ENCODE measurements at places on chromosomes 5 and 9. TPM values are rescaled to one million over a fixed set of nuclear protein-coding genes. Genes with fewer than 3 reads are reported as not detected.
A peak's percentile ranks its signal among the peaks of the same experiment; 100 is the strongest.

Gene MED7
- 7.8 TPM for polyA plus RNA-seq

GRCh38 chr5:10627160-10627701, 63.4 kb downstream of the ANKRD33B start:
- H3K4me1 ChIP-seq: peaks cover 4% of the 10 kb centered on the region
- DNase-seq: no peak
- H3K4me3 ChIP-seq: no peak overlapping the region
- H3K36me3 ChIP-seq: no peaks in the 10 kb centered on the region
- H3K27me3 ChIP-seq: no peaks in the 10 kb centered on the region

Gene TUT7
- polyA plus RNA-seq: 28.6 TPM

GRCh38 chr5:963673-964531, 44.7 kb upstream of the NKD2 start:
- H3K27me3 ChIP-seq: no peaks in the 10 kb centered on the region
- DNase-seq: no peak
- H3K4me1 ChIP-seq: peaks cover 13% of the 10 kb centered on the region
- no peak overlapping the region for H3K4me3 ChIP-seq
- no peaks in the 10 kb centered on the region for H3K36me3 ChIP-seq

- no peaks in the 10 kb centered on the region for H3K4me1 ChIP-seq
- H3K27me3 ChIP-seq: no peaks in the 10 kb centered on the region
- DNase-seq: no peak
- H3K4me3 ChIP-seq: no peak overlapping the region
- no peak overlapping the region for H3K27ac ChIP-seq
Observed at GRCh38 chr5:9337928-9338595, 207.8 kb downstream of the SEMA5A start.

DNA sequence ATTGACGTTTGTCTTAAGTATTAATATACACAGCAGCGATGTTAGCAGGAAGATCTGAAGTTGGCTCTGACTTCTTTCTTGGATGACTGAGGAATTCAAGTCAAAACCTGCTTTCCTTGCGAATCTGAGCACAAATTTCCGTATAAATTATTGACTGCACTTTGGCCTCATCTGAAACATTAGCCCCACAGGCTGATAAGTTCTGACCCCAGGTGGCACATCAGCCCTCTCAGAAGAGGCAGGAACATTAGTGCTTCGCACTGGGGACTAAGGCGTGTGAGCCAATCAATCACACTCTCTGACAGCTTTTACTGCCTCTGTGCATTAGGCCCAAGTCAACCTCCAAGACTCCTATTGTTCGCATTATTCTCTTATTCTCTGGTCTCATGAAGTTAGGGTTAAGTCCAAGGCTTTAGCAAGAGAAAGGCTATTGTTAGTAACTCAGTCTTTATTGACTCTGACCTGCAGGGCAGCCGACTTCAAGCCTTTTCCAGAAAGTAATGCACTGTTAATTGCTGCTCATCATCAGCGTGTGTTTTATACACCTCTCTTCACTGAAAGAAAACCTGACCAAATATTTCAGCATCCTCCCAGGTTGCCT, 84.2 kb downstream of the ZNF608 start:
- peaks cover 65% of the 10 kb centered on the region for H3K4me1 ChIP-seq
- DNase-seq: peak; percentile 92
- H3K36me3 ChIP-seq: peaks cover 3% of the 10 kb centered on the region
- no peaks in the 10 kb centered on the region for H3K27me3 ChIP-seq

DNA sequence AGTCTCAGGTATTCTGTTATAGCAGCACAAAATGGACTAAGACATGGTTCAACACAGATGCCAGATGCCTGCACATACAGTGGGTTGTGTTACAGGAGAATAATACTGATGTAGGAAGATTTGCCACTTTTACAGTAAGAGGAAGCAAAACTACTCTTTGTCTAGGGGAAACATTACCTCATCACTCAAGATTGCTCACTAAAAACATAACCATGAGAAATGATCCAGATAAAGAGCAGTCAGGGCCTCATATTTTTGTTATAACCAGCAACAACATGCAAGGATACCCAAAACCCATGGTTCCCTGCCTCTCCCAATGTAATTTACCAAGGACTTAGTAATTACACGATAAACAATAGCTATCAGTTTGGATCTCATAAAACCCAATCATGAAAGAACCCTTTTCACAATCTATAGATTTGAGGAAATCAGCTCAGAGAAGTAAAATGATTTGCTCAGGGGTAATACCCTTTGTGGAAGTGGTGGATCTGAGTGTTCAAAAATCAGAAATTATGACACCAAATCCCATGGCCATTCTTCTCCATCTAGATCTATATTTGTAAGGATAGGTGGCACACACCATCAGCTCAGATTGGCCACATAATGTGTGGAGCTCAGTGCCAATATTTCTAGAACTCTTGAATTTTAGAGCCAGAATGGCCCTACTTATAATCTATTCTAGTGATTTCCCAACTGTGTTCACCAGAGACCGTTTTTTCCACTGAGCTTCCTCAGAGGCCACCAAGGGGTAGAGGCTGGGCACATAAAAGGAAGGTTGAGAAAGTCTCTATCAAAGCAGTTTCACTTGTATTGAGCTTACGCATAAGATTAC, 27.8 kb downstream of the DPYSL3 start:
- peaks cover 2% of the 10 kb centered on the region for H3K4me1 ChIP-seq
- no peaks in the 10 kb centered on the region for H3K27me3 ChIP-seq
- H3K27ac ChIP-seq: peak overlapping the region; percentile 36
- no peaks in the 10 kb centered on the region for H3K36me3 ChIP-seq
- no peak for DNase-seq
- H3K4me3 ChIP-seq: no peak overlapping the region

Gene BAAT
- polyA plus RNA-seq: 0.04 TPM

- DNase-seq: no peak
- peaks cover 2% of the 10 kb centered on the region for H3K27me3 ChIP-seq
- no peak overlapping the region for H3K4me3 ChIP-seq
Observed at GRCh38 chr9:91678807-91679580, 255.4 kb upstream of the NFIL3 start.

DNA sequence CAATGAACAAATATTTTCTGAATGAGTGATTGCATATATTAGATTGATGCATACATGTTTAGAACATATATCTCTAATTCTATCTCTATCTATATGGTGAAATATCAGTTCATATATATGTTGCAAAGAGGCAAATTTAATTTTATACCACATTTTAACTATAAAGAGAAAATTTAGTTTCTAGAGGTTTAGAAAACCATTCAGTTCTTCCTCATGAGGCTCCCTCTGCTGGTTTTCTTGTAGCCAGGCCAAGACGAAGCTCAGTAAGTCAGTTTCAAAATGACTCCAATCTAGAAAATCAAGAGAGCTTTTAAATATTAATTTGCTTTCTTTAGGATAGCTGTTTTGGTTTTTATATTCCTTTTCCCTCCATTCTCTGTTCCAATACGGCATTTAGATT, 312.1 kb downstream of the TMEM232 start:
- DNase-seq: peak; percentile 6
- no peak overlapping the region for H3K27ac ChIP-seq
- no peaks in the 10 kb centered on the region for H3K4me1 ChIP-seq

Gene ACOT12
- not detected for polyA plus RNA-seq

GRCh38 chr5:89200899-89201298, 317.9 kb upstream of the MEF2C start:
- H3K27ac ChIP-seq: no peak overlapping the region
- DNase-seq: no peak
- H3K4me3 ChIP-seq: no peak overlapping the region
- H3K27me3 ChIP-seq: no peaks in the 10 kb centered on the region

DNA sequence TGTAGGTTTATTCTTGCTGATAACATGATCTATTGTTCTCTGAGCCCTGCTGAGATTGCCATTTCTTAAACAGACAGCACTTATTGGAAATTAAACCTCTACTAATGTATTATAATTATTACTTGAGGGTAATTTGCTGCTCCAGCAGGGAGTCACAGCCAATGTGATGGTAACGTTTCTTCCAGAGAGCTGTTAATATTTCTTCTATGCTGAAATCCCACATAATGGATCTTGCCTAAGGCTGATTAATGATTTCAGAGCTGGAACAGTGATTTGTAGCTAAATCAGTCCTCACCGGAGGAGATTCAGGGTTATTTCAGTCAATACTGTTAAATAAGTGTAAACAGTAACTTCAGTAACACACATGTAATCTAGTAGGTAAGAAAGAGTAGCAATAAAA, 170.1 kb downstream of the CDH12 start:
- H3K36me3 ChIP-seq: no peaks in the 10 kb centered on the region
- H3K4me3 ChIP-seq: no peak overlapping the region
- no peaks in the 10 kb centered on the region for H3K27me3 ChIP-seq
- no peak overlapping the region for H3K27ac ChIP-seq
- H3K4me1 ChIP-seq: no peaks in the 10 kb centered on the region

DNA sequence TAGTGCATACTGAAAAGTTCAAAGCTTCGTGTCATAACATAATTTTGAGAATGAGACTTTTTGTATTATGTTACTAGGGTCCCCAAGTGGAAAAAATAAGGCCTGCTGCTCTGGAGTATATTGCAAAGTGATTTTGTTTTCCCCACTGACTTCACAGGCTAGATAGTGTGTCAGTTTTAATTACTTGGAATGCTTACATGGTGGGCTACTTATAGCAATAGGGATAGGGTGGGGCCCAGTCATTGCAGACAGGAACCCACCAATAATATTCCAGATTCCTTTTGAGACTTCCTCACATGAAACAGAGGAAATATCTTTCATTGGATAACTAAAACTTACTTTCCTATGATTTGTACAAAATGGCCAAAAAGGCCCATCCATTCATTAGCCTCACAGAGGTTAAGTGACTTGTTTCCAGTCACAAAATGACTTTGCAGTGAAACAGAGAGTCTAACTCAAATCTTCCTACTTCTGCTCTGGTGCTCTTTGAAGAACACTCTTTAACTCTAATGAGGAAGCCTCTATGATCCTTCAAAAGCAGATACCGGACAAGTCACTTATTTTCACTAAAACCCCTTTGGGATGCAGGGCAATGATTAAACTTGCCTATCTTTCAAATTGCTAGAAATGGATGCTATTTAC, 16.2 kb upstream of the MEF2C start:
- H3K4me3 ChIP-seq: no peak overlapping the region
- H3K36me3 ChIP-seq: no peaks in the 10 kb centered on the region
- no peaks in the 10 kb centered on the region for H3K27me3 ChIP-seq
- no peak overlapping the region for H3K27ac ChIP-seq
- DNase-seq: no peak

- H3K27ac ChIP-seq: no peak overlapping the region
- peaks cover 6% of the 10 kb centered on the region for H3K36me3 ChIP-seq
- H3K4me3 ChIP-seq: no peak overlapping the region
- H3K4me1 ChIP-seq: no peaks in the 10 kb centered on the region
Observed at GRCh38 chr5:14395411-14395810, 186.2 kb upstream of the OTULINL start.

DNA sequence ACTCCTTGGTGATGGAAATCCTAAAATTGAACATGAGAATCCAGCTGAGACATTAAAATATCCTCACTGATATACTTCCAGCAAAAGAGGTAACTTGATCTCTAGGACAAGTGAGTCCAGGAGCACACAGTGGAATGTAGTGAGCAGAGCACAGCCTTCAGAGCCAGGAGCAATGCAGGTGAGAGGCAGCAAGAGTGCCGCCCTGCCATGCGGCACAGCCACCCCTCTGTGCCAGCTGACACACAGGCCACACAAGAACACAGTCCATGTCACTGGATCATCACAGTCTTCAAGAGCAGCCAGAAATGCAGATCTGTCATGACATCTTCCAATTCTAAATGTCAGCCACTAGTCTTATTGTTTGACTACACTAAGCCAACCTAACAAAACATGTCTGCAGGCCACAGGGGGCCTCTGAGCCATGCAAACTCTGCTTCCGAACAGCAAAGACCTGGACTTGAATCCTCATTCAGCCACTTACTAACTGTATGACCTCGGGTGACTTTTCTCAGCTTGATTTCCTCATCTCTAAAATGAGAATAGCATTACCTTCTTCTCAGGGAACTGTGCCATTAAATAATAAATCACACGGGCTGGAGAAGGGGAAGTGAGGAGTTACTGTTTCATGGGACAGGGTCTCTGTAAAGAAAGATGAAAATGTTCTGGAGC, 47.0 kb downstream of the CCDC125 start:
- H3K27ac ChIP-seq: no peak overlapping the region
- H3K27me3 ChIP-seq: no peaks in the 10 kb centered on the region
- no peak for DNase-seq
- peaks cover 39% of the 10 kb centered on the region for H3K36me3 ChIP-seq
- no peaks in the 10 kb centered on the region for H3K4me1 ChIP-seq
